ENCODE measurements at places on chromosomes 5 and 9. TPM values are rescaled to one million over a fixed set of nuclear protein-coding genes. Genes with fewer than 3 reads are reported as not detected.

GRCh38 chr5:142844866-142845265 lies 74.7 kb downstream of the ARHGAP26 start:
- peaks cover 40% of the 10 kb centered on the region for H3K4me1 ChIP-seq
- peak overlapping the region; percentile 14 for H3K27ac ChIP-seq

DNA sequence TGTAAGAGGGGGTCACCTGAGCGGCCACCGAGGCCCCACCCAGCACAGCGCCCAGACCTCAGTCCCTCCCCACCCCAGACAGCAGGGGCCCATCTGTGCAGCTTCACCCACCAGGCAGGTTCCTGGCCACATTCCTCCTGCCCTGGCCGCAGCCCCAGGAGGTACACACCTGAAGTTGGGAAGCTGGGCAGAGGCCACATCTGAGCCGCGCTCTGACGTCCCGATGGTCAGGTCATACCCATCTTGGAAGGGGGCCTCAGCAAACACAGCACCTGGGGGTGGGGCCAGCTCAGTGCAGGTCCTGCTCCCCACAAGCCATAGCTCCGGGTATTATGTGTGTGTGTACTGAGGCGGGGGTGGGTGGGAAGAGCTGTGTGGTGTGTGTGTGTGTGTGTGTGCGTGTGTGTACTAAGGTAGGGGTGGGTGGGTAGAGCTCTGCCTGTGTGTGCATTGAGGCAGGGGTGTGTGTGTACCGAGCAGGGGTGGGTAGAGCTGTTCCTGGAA lies 5.6 kb downstream of the SPOUT1 start:
- H3K27ac ChIP-seq = no peak overlapping the region
- DNase-seq = no peak

DNA sequence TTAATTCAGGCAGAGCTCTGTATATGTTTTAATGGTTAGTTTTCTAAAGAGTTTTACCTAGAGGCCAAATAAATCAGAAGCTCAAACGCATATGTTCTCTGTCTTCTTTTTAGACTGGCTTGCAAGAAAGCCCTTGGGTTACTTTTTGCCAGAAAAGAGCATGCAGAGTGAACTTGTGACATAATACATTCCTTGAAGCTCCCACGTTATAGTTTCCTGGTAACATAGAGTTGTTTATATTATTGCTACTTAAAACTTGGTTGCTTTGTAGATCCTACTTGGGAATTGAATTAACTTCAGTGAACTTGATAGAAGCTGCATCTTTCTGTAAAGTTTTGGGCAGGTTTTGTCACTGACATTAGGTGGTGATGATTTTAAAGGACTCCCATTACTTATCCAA lies 102.9 kb downstream of the C9orf152 start:
- H3K36me3 ChIP-seq = no peaks in the 10 kb centered on the region
- H3K27ac ChIP-seq = peak overlapping the region; percentile 22
- DNase-seq = no peak

GRCh38 chr5:174352681-174353080 lies 307.2 kb downstream of the NSG2 start:
- no peaks in the 10 kb centered on the region for H3K4me1 ChIP-seq
- H3K36me3 ChIP-seq = no peaks in the 10 kb centered on the region

DNA sequence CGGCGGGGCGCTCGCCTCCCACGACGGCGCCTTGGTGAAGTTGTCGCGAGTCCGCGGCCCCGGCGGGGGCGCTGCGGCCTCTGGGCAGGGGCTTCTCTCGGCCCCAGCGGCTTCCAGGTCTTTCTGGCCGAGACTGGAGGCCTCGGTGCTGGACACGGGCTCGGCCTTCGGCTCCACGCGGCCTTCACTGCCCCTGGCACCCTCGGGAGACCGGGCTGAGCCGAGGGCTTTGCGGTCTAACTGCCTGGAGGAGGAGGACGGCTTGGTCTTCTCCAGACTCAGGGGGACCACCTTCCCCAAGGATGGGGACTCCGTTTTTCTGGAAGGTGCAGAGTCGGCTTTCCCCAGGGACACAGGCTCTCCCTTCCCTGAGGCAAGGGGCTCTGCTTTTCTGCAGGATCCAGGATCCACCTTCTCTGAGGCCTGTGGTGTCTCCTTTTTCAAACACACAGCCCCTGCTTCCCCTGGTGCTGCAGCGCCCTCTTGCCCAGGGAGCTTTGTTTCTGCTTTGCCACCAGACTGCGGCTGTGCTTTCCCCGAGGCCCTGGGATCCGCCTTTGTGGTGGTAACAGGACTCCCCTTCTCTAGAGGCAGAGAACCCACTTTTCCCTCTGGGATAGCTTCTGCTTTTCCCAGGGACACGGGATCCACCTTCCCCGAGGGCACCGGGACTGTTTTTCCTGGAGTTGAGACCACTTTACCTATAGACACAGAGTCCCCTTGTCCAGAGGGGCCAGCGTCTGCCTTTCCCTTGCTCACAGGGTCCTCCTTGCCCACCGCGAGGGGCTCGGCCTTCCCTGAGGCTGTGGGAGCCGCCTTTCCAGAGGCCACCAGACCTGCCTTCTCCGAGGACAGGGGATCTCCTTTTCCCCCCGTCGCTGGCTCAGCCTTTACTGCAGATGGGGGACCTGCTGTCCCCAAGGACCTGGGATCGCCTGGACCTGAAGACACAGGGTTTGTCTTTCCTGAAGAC lies 12.3 kb downstream of the GPRIN1 start:
- peaks cover 3% of the 10 kb centered on the region for H3K4me1 ChIP-seq
- H3K27me3 ChIP-seq = peaks cover 18% of the 10 kb centered on the region
- no peak overlapping the region for H3K27ac ChIP-seq
- DNase-seq = no peak
- H3K4me3 ChIP-seq = no peak overlapping the region

CDKN2B gene
- 17.9 TPM for total RNA-seq

NTMT1 gene
- total RNA-seq = 25.1 TPM

GRCh38 chr5:130034566-130035210 lies 130.4 kb downstream of the CHSY3 start:
- no peak overlapping the region for H3K27ac ChIP-seq
- no peak overlapping the region for H3K4me3 ChIP-seq
- no peaks in the 10 kb centered on the region for H3K27me3 ChIP-seq
- H3K36me3 ChIP-seq = no peaks in the 10 kb centered on the region
- no peak for DNase-seq
- no peaks in the 10 kb centered on the region for H3K4me1 ChIP-seq

- H3K27me3 ChIP-seq = no peaks in the 10 kb centered on the region
- H3K36me3 ChIP-seq = no peaks in the 10 kb centered on the region
- no peak overlapping the region for H3K4me3 ChIP-seq
Observed at GRCh38 chr5:11785771-11786352, 118.4 kb downstream of the CTNND2 start.

DNA sequence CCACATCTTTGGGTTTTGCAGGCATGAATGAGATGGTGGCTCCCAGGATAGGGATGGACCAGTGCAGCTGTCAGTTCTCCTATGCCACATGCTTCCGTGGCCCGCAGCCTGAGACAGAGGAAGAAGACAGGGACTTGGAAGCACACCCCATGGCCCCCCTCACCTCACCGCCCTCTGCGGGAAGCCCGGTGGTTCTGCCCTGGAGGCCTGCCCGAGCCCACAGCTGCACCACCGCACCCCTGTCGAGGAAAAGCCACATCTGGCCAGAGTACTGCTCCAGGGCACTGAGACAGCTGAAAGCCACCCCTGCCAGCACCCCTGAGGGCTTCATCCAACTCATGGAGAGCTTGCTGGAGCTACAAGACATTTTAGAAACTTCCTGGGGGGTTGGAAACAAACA lies 7.6 kb upstream of the TRMT10B start:
- no peak overlapping the region for H3K27ac ChIP-seq
- H3K36me3 ChIP-seq = no peaks in the 10 kb centered on the region
- no peak overlapping the region for H3K4me3 ChIP-seq
- H3K4me1 ChIP-seq = no peaks in the 10 kb centered on the region
- DNase-seq = no peak

DNA sequence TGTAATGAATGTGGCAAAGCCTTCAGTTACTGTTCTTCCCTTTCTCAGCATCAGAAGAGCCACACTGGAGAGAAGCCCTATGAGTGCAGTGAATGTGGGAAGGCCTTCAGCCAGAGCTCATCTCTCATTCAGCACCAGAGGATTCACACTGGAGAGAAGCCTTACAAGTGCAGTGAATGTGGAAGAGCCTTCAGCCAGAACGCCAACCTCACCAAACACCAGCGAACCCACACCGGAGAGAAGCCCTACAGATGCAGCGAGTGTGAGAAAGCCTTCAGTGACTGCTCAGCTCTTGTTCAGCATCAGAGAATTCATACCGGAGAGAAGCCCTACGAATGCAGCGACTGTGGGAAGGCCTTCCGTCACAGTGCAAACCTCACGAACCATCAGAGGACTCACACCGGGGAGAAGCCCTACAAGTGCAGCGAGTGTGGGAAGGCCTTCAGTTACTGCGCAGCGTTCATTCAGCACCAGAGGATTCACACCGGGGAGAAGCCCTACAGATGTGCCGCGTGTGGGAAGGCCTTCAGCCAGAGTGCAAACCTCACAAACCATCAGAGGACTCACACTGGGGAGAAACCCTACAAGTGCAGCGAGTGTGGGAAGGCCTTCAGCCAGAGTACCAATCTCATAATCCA lies 6.8 kb downstream of the RPL12 start:
- H3K36me3 ChIP-seq = peaks cover 97% of the 10 kb centered on the region
- H3K4me3 ChIP-seq = no peak overlapping the region

GRCh38 chr5:107618242-107618641 lies 52.5 kb downstream of the EFNA5 start:
- no peaks in the 10 kb centered on the region for H3K27me3 ChIP-seq
- no peak for DNase-seq
- H3K4me1 ChIP-seq = no peaks in the 10 kb centered on the region
- no peak overlapping the region for H3K27ac ChIP-seq
- H3K4me3 ChIP-seq = no peak overlapping the region

CKMT2 gene
- 1.4 TPM for total RNA-seq

PPP6C gene
- total RNA-seq = 44.7 TPM

GRCh38 chr9:34647084-34647403 lies 569 bp downstream of the GALT start:
- peaks cover 29% of the 10 kb centered on the region for H3K36me3 ChIP-seq
- H3K4me1 ChIP-seq = peaks cover 29% of the 10 kb centered on the region
- no peaks in the 10 kb centered on the region for H3K27me3 ChIP-seq
- DNase-seq = no peak
- H3K27ac ChIP-seq = peak overlapping the region; percentile 91

OSMR gene
- total RNA-seq = 61.6 TPM

KLF9 gene
- 76.9 TPM for total RNA-seq

DNA sequence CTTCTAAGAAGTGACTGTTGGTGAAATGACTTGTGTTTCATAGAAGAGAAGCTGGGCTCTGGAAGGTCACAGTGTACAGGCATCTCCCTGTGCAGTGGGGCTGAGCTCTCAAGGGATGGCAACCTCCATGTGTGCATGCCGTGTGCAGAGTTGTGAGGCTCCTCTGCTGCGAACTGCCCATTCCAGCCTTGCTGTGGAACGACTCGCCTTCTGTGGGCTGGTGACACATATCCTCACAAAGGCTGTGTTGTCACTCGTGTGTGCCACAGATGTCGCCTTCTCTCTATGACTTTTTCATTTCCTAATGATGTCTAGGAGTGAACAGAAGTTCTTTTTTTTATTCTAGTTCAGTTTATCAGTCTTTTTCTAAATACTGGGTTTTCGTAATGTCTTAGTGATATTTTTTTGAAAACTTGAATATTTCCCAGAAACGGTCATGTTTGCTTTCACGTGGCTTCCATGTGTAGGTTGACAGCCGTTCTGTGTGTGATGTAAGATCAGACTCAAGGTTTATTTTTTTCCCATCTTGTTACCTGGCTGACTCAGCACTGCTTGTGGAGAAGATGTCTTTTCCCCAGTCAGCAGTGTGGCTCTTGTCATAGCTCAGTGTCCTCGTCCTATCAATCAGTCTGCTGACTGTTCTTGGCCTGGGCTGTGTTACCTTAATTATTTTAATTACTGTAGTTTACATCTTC lies 57.3 kb upstream of the CACNA1B start:
- no peaks in the 10 kb centered on the region for H3K4me1 ChIP-seq
- H3K36me3 ChIP-seq = peaks cover 74% of the 10 kb centered on the region
- DNase-seq = no peak
- no peaks in the 10 kb centered on the region for H3K27me3 ChIP-seq
- no peak overlapping the region for H3K4me3 ChIP-seq

- no peaks in the 10 kb centered on the region for H3K36me3 ChIP-seq
- no peak for DNase-seq
- no peaks in the 10 kb centered on the region for H3K27me3 ChIP-seq
- H3K27ac ChIP-seq = no peak overlapping the region
- H3K4me1 ChIP-seq = no peaks in the 10 kb centered on the region
Observed at GRCh38 chr5:8865686-8866374, 680.0 kb downstream of the SEMA5A start.

DNA sequence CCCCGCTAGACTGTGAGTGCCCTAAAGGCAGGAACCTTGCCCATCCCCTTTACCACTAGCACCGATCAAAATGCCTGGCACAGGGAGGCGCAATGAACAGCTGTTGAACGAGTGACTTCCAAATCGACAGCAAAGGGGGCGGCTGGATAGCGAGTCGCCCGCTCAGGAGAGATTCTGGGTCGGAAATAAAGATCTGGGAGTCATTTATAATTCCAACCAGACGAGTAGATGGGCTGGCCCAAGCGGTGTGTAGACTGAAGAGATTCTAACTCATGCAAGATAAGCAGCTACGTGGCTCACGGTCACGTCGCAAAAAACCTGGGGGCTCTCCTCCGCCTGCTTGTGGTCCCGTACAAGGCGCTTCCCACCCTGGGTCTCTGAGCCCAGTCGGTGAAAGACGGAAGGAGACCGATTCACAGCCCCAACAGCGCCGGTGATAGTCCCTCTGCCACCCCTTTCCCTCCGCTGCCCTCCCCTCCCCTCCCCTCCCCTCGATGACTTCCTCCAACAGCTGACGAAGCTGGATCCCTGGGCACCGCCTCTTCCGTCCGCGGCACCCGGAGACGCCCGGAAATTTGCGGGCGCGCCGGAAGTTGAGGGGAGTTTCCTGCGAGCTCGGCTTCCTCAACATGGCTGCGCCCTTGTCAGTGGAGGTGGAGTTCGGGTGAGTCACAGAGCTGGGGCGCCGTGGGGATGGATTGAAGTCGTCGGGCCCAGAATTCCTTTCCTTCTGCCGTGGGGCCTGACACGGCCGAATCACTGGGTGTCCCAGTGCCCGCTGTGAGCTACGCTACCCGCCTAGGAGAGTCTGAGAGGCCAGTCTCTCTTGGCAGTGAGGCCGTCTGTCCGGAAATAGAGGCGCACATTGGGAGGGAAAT lies at the start of gene URM1:
TSS of gene URM1 (plus strand) at position 623 of the 878 bp plus-strand sequence. CDS start at position 630, 7 bp downstream.
- peaks cover 21% of the 10 kb centered on the region for H3K4me1 ChIP-seq
- DNase-seq = peak; percentile 98
- no peaks in the 10 kb centered on the region for H3K27me3 ChIP-seq
- peak within 1 kb of the TSS; percentile 93 for H3K27ac ChIP-seq
- H3K36me3 ChIP-seq = peaks cover 18% of the 10 kb centered on the region

GRCh38 chr9:111715471-111715870 lies 54.1 kb downstream of the GNG10 start:
- H3K36me3 ChIP-seq = no peaks in the 10 kb centered on the region
- H3K27me3 ChIP-seq = no peaks in the 10 kb centered on the region
- no peak overlapping the region for H3K27ac ChIP-seq
- H3K4me3 ChIP-seq = no peak overlapping the region

DNA sequence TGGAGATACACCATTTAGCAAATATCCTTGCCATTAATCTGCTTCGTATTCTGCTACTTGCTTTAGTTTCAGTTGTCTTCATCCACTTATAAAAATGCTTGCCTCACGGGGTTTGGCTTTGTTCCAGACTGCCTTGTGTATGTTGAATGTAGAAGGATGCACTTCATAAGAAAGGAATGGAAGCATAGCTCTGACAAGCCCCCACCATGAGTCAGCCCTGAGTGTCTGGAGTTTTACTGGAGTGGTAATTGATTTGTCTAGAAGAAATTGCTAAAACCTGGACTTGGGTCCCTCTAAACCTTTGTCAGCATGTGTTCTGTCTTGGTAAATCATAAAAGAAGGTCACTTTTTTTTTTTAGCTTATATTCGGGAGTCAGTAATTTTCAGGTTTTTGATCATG lies 4.6 kb downstream of the TEX48 start:
- H3K27ac ChIP-seq = no peak overlapping the region
- no peaks in the 10 kb centered on the region for H3K36me3 ChIP-seq
- no peak overlapping the region for H3K4me3 ChIP-seq
- no peak for DNase-seq
- no peaks in the 10 kb centered on the region for H3K27me3 ChIP-seq

Data from lower lobe of right lung (tissue), 2 donors.